GM23338 (cell line): ENCODE measurements at places on chromosomes 4 and X. TPM values are rescaled to one million over a fixed set of nuclear protein-coding genes. Genes with fewer than 3 reads are reported as not detected.
A peak's percentile ranks its signal among the peaks of the same experiment; 100 is the strongest.

- peak; percentile 31 for DNase-seq
Observed at GRCh38 chr4:14178421-14178820, 550.9 kb upstream of the BOD1L1 start.

- no peak for DNase-seq
Observed at GRCh38 chrX:130094696-130095095, 15.6 kb downstream of the ELF4 start.

The MFAP3L gene
- 5.5 and 7.9 TPM in 2 replicates for total RNA-seq

DNA sequence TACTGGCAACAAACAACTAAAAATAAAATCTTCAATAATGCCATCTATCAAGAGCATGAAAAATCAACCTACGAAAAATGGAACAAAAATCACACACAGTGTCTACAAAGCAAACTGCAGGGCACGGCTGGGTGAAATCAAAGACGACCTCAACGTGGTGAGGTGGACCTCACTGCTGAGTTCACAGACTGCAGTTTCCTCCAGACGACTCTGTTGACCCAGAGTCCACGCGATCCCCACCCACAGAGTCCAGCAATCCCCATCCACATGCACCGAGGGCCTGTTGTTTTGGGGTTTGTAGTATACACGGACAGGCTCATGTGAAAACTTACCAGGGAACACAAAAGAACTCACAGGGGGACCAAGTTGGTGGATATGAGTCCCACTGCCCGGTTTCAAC, 31.1 kb upstream of the GTPBP6 start:
- DNase-seq = no peak

DNA sequence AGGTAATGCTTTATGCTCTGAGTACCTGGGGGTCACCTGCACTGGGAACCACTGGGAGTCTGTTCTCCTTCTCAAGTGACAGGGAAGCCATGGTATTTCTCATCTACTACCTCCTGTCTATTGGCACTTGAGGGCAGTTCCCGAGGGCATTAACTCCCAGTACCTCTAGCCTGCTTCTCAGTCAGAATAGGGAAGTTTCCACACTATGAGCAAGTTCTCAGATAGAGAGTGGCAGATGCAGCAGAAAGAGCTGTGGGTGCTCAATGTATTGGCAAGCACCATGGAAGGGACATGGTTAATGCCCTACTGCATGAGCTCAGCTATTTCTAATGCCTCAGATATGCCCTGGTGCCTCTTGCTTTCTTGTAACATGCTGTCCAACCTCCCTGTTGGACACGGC, 74.1 kb downstream of the ANOS1 start:
- DNase-seq = no peak

DNA sequence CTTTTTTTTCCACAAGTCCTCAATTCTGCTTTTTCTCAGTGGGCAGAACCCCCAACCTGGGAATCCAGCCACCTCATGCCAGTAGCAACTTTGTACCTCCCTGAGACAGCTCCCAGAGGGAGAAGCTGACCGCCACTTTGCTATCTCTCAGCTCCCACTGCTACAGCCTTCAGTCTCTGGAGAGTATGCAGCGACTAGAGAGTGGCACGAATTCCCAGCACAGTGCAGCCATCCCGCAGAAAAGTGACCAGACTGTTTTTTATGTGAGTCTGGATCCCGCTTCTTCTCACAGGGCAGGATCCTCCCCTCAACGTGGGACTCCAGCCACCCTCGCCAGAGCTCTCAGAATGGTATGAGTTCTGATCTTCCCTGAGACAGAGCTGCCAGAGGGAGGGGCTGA, 1234.6 kb downstream of the FAM133A start:
- no peak for DNase-seq

The IL2 gene
- total RNA-seq = not detected in 2 replicates

The CACNA1F gene
- 0.35 and 0.90 TPM in 2 replicates for total RNA-seq
